ENCODE measurements at places on chromosomes 3 and 15. TPM values are rescaled to one million over a fixed set of nuclear protein-coding genes. Genes with fewer than 3 reads are reported as not detected.

DNA sequence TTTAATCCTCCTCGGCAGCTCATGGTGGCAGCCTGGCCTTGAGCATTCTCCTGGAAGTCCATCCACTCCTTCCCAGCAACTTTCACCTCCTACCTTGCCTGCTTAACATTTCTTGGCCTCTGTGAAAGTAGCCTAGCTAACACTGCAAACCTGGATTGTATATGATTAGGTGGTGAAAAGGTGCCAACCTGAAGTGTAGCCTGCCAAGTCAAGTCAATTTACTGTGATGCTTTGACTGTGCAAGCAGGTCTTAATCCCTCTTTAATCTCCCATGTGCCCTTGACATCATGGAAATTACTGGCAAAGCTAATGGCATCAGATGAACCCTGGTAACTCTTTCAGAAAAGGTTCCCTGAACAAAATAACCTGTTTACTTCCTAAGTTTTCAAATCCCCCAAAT, 169.7 kb upstream of the NR2F2 start:
- DNase-seq = no peak

Gene MKRN3
- 2.9 TPM for total RNA-seq

Gene CCPG1
- 13.1 TPM for total RNA-seq

- DNase-seq = no peak
Measured at GRCh38 chr15:101318839-101319238, 23.8 kb upstream of the SNRPA1 start.

DNA sequence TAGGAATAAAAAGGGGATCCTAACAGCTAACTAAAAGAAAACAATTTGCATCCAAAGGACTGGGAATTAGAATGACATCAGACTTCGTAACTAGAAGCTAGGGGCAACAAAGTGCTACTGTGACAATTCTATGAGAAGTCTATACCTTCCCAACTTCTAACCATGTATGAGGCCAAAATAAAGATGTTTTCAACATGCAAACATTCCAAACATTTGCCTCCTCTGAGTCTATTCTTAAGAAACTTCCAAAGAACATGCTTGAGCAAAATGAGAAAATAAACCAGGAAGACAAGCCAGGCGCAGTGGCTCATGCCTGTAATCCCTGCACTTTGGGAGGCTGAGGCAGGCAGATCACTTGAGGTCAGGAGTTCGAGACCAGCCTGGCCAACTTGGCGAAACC, 13.1 kb upstream of the RNF7 start:
- no peak for DNase-seq

GRCh38 chr3:49273825-49274532, 3.1 kb downstream of the C3orf62 start:
- no peak for DNase-seq

DNA sequence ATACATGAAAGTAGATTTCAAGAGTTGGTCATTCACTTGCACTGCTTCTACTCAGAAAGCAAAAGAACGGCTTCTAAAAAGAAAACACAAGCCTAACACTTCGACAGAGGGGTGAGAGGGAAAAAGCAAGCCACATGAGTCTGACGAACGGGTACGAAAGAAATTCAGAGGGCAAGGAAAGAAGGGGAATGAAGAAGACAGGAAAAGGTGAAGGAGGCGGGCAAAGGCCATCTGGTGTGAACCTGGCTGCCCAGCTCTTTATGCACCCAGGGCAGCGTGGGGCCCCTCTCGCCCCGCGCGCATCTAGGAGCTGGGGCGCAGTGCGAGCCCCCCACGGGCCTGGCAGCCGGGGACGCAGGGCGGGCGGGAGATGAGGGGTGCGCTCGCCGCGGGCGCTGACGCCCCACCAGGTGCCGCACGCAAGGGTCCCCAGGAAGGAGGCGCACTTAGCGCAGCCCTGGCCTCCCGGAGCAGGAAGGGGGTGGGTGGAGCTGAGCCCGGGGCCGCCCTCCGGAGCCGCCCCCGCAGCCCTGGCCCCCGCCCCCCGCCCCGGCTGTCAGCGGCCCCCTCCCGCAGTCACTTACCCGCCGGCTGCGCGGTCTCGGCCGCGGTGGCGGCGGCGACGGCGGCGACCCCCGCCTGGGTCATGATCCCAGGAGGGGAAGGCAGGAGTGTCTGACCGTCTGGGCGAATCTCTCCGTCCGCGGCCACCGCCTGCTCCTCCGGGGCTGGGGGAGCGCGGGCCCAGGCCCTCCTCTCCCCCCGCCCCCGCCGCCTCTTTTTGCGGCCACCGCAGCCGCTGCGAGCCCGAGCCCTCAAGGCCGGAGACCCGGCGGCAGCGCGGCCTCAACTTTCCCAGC, at the start of gene USF3:
TSS of gene USF3 (minus strand) at position 857 of the 860 bp plus-strand sequence. CDS start 21,764 bp downstream, outside the sequence.
- DNase-seq = peak; percentile 85

- no peak for DNase-seq
Measured at GRCh38 chr3:65534805-65535204, 503.9 kb downstream of the MAGI1 start.

Gene C3orf20
- 0.10 TPM for total RNA-seq

GRCh38 chr15:87604857-87605446, 651.6 kb downstream of the NTRK3 start:
- DNase-seq = peak; percentile 12

All from activated CD4-positive, alpha-beta T cell treated with anti-CD3 and anti-CD28 coated beads, Interleukin-2, amount 10 ng/mL, durations not matched to agents 7 days and 5 days (primary cell).